ENCODE measurements at places on chromosomes 1 and 21.

DNA sequence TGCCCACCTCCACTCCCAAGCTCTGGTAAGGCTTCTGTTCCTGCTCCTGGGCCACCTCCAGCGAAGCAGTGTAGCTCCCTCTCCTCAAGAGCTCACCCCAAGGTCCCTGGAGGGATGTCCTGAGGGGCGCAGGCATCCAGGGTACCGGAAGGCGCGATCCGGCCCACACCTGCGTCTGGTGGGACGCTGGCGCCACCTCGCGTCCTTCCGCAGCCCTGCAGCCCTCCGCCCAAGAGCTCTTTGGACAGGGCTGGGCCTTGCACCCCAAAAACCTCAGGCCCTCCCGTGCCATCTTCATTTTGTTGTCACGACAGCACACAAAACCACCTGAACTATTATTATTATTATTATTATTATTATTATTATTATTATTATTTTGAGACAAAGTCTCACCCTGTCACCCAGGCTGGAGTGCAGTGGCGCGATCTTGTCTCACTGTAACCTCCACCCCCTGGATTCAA, 49.2 kb upstream of the PAX7 start:
- H3K27me3 ChIP-seq = 0 out of 2 replicates have a peak, but pooled peaks cover 6% of the 10 kb centered on the region
- DNase-seq = peak; percentile 40
- H3K27ac ChIP-seq = no peak overlapping the region
- no peaks in the 10 kb centered on the region for H3K4me1 ChIP-seq
- no peaks in the 10 kb centered on the region for H3K36me3 ChIP-seq
- no peak overlapping the region for H3K4me3 ChIP-seq

DNA sequence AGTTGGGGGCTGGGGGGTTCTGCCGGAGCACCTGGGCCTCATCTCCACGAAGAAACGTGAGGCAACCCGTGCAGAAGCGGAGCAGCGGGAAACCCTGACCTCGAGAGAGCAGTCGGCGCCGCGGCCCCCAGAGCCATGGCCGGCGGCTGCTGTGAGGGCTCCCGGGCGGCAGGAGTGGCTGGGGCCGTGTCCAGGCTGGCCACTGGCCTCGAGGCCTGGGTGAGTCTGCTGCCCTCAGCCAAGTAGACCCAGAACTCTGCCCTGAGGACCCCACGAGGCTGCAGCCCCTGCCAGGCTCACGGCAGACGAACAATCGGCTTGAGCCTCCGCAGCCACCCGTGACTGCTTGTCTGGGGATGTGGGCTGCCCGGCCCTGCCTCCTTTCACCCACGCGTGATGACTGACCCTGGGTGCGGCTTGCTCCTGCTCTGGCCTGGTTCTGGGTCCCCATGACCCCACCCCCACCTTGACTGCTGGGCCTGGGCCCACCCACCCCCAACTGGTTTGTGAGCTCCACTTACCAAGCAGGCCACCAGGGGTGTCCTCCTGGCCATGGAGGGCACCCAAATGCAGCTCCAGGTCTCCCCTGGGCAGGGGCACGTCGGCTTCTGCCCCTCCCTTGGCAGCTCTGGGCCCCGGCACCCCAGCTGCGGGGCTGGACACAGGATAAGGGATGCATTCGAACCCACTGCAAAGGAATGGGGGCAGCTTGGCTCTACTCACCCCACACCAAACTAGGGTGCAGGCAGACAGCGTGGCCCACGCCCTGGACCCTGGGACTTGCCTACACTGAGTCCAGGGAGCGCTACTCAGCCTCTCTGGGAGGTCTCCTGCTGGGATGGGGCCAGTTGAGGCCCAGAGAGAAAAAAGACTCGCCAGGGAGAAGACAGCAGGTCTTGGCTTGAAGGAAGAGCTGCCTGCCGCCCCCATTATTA, 34.2 kb downstream of the MORN1 start:
- H3K4me3 ChIP-seq = no peak overlapping the region
- no peak overlapping the region for H3K27ac ChIP-seq
- no peaks in the 10 kb centered on the region for H3K4me1 ChIP-seq
- no peaks in the 10 kb centered on the region for H3K27me3 ChIP-seq
- no peaks in the 10 kb centered on the region for H3K36me3 ChIP-seq

GRCh38 chr1:222994511-222995235, 148.4 kb downstream of the TLR5 start:
- 0 out of 2 replicates have a peak overlapping the region, but pooled peaks have one; percentile 6 for H3K27ac ChIP-seq
- peak; percentile 84 for DNase-seq
- H3K4me3 ChIP-seq = peak overlapping the region; percentile 32

GRCh38 chr1:170126696-170127095, 19.1 kb upstream of the NTMT2 start:
- H3K27me3 ChIP-seq = no peaks in the 10 kb centered on the region
- no peak overlapping the region for H3K4me3 ChIP-seq
- H3K36me3 ChIP-seq = no peaks in the 10 kb centered on the region
- peak overlapping the region; percentile 34 for H3K27ac ChIP-seq
- 0 out of 2 replicates have a peak, but pooled peaks cover 4% of the 10 kb centered on the region for H3K4me1 ChIP-seq

DNA sequence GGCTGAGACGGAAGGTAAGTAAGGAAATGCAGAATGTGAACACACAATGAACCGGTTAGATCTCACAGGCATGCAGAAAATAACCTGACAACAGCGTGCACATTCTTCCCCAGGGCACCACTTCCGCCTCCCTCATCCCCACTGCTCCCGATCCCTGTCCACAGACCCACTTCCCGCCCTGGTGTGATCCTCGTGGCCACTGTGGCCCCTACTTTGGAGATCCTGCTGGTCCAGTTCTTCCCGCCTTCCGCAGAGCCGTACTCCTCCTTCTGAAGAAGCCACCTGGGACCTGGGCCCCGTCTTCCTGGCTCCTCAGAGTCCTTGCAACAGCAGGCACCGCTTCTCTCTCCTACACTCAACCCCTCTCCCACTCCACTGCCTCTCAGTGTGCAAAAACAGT, 1.4 kb upstream of the GSTM4 start:
- H3K36me3 ChIP-seq = no peaks in the 10 kb centered on the region
- H3K4me3 ChIP-seq = no peak overlapping the region
- no peak for DNase-seq
- peaks cover 15% of the 10 kb centered on the region for H3K27me3 ChIP-seq
- no peak overlapping the region for H3K27ac ChIP-seq
- 0 out of 2 replicates have a peak, but pooled peaks cover 8% of the 10 kb centered on the region for H3K4me1 ChIP-seq

- DNase-seq = peak; percentile 86
- H3K27me3 ChIP-seq = no peaks in the 10 kb centered on the region
- H3K4me1 ChIP-seq = peaks cover 27% of the 10 kb centered on the region
- H3K27ac ChIP-seq = no peak overlapping the region
These were observed 9.1 kb upstream of the ARTN start for GRCh38 chr1:43924516-43924915.
